ENCODE measurements at places on chromosomes 7 and 10.

DNA sequence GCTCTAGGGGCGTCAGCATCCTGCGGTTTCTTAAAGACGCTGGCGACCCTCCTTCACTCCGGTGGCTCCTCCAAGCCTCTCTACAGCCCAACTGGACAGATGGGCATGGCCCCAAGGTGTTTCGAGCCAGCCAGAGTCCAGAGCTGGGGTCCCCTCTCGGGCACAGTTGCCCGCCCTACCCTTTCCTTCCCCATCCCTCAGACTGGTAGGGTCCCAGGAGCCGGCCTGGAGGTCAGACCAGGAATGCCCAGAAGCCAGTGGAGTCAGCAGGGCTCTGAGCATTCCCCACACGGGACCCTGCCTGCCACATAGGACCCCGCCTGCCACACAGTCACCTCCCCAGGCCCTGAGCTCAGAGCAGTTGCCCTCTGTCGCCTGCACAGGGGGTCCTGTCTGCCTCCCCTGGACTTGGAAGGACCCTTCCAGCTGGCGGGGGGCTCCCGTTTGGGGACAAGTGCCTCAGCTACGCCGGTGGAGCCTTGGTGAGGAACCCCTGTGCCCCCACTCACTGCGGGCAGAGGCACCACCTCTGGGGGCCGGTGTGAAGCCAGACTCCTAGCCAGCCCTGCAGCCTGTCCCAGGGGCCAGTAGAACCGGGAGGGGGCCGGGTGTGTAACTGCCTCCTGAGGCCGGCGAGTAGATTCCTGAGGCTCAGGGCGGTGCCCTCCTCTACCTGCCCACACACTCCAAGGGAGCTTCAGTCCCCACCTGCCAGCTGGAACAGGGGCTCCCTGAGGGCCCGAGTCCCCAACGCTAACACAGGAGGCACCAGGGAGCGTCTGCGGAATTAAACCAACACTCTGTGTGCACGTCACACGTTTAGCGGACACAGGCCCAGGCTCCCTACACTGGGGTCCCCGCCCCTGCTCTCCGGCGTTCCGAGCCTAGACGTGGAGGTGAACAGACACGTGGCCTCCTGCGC, 19.4 kb upstream of the PDGFA start:
- DNase-seq, result no peak

GRCh38 chr10:86310291-86310690, 56.3 kb downstream of the GRID1 start:
- no peak for DNase-seq

DNA sequence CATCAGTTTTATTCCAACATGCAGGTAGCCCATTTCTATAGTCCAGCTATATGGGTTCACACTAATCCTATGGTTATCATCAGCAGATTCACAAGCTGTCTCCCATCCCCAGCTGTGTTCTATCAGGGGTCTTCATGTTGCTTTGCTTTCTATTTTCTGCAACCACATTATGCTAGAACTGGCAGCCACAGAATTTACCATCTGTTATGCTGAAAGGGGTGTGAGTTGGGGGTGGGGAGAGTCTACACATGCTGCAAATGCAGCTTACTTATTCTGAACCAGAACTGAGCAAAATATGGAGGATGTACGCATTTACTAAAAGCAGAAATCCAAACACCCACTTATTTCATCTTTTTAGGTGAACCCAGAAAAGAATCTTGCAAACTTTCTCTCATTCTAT, 32.9 kb downstream of the SHTN1 start:
- no peak for DNase-seq

DNA sequence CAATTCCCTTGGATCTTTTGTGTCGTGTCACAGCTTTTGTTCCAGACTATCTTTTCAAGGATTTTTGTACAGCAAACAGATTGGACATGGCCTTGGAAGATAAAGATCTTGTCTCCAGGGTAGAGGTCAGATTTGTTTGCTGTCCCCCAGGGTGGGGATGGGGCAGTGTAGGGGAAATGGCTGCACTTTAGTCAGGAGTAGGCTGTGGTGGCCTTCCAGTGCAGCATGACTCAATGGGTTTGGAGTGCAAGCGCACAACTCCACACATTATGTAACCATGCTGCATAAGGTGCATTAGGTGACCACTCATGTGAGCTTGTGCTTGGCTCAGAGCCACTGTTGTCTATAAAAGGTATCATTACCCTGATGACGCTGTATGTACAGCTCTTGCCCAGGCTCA, 23.9 kb upstream of the ADAMTS14 start:
- DNase-seq, result no peak

- no peak for DNase-seq
Observed at GRCh38 chr10:130054021-130054420, 56.6 kb downstream of the C10orf143 start.

- no peak for DNase-seq
Observed at GRCh38 chr10:130756651-130757050, 554.9 kb downstream of the TCERG1L start.

DNA sequence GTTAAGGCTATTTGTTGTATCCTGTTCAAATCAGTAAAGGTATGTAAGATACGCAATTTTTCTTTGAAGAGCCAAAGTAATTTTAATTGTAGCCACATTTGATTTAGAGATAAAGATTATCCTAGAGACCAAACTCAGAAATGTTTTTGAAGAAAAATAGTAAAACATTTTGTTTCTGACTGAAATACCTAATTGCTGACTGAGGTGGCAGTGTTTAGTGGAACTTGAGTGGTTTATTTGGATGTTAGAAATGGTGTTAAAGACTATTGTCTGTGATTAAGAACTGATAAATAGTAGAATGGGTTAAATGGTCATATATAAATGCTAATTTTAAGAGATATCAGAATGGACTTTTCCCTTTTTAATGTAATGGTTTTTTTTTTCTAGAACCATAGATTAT, 15.3 kb downstream of the EDRF1 start:
- no peak for DNase-seq

DNA sequence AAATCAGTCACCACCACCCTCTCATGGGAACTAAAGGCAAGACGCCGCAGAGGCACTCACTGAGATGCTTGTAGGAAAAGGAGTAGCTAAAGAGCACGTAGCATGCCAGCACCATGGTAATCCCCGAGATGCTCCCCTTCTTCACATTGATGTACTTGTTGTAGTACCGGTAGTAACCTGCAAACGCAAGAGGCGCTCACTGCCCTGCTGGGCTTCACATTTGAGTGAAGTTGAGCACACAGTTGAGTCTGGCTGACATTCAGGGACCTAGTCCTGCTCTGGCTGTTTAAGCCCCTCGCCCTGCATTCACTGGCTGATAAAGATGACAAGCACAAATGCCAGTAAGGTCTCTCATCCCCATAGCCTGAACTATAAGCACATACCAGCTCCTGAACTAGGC, 6.9 kb downstream of the ATP5MF start:
- DNase-seq, result no peak

DNA sequence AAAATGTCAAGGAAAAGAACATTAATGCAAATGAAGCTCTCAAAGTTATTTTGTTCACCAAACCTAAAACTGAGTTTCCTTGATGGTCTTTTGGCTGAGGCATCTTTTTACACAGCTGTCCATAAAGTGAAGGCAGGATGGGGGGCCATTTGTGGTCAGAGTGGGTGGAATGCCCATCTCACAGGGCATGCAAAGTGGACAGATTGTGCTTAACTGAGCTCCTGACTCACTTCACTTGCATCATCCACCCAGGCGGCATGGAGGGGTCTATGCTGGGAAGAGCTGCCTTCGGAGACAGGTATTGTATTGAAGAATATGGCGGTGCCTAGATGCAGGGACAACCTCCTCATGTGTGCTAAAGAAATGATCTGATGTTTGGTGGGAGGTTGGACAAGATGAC, 905.3 kb downstream of the KCNMA1 start:
- no peak for DNase-seq

DNA sequence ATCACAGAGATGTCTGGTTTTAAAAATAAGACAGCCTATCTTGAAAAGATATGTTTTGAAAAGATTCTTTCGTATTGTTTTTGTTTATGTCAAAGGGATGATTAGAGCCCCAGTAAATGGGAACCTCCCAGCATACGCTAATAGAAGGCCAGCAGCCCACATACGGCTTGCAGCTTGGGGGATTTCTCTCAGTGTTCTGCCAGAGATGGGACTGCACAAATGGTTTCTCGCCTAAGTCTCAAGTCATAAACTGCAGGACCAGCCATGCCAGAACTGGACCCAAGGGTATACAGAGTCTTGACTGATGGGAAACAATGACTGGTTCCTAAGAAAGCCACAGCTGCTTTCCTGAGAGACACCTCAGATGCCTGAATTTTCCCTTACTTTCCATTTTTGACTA, 306.9 kb upstream of the DGKB start:
- no peak for DNase-seq

DNA sequence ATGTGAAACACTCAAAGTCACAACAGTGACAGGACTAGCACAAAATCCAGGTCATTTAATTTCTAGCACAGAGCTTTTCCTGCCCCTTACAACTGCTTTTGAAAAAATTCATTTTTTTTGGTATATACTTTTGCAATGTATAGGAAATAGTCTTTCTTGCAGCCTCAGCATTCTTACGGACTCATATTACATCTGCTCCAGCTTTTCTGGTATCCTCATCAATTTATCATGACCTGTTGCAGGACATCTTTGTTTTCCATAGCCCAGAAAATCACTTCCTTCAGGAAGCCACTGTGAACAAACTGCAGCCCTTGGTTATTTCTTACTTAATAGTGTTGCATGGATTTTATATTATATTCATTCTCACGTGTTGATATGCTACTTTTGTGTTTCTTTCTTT, 347.9 kb upstream of the MTPN start:
- no peak for DNase-seq

DNA sequence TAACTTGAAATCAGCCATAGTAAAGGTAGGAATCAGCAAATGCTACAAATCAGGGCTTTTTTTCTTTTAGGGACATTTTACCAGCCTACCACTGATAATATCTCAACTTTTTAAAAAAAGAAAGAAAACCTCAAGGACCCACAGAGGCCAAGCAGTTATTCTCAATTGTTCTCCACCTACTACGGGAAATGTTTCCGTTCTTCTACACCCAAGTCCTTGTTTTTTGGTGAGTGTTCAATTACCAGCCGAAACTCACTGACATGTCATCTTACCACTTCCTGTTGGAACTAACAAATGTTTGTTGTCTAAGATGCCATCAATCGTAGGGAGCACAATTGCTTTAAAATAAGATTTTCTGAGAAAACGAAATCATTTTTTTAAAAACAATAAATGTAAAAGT, 50.2 kb upstream of the CDK1 start:
- DNase-seq, result no peak

- DNase-seq, result no peak
Observed at GRCh38 chr10:113533801-113534200, 19.1 kb upstream of the HABP2 start.

DNA sequence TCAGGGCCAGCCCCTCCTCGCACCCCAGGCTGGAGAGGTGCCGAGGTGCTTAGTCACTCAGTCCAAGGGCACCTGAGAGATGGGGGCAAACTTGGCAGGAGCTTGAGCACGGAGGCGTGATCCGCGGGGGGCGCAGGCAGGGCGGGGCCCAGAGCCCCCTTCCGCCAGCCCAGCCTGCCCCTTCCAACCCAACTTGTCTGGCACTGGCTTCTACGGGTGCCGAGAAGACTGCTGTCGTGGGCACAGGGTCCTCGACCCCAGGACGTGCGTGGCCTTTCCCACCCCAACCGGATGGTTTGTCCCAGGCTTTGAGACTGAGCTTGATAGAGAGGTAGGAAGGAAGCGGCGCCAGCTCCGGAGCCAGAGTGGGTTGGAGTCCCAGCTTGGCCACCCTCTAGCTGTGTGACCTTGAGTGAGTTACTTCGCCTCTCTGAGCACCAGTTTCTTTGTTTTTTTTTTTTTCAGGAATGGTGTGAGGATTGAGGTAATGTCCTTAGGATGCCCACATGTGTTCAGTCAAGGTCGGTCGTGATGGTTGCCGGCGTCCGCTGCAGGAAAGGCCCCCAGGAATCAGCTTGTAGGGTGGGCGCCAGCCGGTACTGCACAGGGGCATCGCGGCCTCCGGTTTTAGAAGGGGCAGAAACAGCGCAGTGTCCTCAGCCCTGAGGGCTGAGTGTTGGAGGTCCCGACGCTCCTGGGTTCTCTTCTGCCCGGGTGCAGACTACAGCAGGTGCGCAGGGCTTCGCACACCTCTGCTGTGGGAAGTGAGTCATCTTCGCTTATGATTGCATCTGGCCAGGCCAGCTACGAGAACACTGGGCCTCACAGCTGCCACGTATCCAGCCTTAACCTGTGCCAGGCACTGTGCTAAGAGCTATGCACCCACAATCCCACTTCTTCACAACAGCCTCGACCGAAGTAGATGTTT, 28.6 kb upstream of the VAX1 start:
- no peak for DNase-seq

All from stimulated activated CD8-positive, alpha-beta memory T cell treated with anti-CD3 and anti-CD28 coated beads, Interleukin-4, amount 100 ng/mL, for 1 hour (primary cell).